ENCODE measurements at places on chromosomes 12 and 14.

DNA sequence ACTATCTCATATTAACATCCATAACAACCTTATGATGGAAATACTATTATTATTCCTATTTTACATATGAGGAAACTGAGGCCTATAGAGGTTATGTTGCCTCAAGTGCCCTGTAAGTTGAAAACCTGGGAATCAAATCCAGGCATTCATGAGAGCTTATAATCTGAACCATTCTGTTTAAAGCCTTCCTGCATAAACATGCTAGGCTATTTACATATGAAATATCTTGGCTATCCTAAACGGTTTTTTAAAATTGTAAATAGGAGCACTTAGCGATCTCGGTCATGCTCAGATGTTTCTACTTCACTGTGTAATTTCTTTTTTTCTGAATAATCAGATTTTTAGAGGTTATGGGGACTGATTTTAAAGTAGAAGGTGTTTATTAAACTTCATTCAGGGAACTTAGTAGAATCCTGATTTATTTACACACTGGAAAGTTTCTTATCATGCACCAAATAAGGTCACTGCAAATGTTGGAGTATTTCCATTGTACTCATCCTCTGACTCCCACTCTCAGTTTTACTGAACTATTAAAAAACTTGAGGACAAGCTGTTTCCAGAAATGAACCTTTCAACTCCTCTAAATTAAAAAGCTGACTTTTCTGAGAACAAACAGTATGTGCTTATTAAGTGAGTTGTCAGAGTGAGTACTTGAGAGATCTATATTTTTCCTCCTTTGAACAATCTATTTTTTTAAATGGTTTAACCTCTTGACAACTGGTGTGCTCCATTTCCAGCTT, 141.7 kb downstream of the PIK3C2G start:
- no peak for DNase-seq

DNA sequence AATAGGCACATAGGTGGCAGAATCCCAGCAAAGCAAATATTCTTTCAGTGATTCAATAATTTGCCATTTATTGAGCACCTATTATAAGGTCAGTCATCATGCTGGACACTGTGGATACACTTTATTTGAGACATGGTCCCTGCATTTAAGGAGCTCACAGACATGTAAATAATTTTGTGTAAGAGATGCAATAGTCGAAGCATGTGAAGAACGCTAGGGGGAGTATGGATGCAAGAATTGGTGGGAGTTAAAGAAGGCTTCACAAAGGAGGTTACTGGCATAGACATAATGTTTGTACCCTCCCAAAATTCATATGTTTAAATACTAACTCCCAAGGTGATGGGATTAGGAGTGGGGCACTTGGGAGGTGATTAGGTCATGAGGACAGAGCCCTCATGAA, 260.6 kb upstream of the GARIN6 start:
- no peak for DNase-seq

DNA sequence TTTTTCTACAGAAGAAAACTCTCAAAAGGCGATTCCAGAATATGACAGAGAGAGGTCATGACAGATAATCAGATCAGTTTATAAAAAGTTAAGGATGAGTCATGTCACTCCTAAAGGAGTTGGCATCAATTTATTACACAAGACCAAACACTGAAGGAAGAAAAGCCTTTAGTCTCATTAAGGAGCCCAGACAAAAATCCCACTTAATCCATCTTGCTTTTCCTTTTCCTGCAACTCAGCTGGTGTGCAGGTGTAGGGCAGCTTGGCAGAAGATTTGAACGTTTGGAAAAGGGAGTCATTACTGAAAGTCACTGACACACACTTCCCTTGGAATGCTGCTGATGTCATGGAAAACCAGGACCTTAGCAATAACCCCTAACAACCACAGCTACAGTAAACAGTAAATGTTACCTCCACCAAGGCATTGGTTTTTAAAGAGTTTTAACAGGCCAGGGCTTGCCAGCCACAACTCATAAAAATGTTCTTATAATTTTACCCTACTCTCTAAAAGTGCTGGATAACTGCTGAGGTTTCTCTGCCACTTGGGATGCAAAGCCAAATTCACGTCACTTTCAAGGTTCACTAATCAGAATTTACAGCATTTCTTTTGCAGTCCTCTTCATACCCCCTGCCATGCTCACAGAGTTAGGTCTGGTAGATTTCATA, 320.6 kb downstream of the RAD51B start:
- peak; percentile 89 for DNase-seq

- DNase-seq: no peak
These were observed 17.2 kb upstream of the LRRK2 start for GRCh38 chr12:40207551-40207950.

- no peak for DNase-seq
These were observed 186.7 kb downstream of the PLCZ1 start for GRCh38 chr12:18551106-18551505.

DNA sequence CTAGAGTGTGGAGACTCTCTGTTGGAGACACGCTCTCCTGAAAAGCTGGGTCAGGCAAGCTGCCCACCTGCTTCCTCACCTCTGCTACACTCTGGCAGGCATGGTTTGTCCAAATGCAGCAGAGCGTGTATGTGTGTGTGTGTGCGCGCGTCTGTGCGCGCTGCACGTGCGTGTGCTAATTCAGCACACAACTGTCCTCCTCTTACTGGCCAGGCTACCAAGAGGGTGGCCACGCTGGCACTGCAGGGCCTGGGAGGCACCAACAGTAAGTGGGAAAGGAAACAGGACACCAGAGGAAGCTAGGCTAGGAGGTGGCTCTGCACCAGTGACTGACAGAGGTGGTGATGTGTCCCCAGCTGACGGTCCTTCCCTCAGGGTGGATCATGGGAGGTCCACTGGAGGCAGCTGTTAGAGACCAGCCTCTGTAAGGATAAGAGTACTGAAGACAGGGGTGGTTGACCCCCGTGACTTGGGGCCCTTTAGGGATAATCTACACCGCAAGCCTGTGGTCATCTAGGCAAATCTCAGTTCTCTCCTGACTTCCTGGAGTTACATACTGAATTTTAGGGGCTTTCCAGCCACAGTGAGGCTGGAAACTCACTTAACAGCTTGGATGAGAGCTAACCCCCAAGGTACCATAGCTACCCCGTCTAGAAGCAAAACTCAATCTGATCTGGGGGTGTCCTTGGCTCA, 15.6 kb upstream of the TFCP2 start:
- DNase-seq: no peak

DNA sequence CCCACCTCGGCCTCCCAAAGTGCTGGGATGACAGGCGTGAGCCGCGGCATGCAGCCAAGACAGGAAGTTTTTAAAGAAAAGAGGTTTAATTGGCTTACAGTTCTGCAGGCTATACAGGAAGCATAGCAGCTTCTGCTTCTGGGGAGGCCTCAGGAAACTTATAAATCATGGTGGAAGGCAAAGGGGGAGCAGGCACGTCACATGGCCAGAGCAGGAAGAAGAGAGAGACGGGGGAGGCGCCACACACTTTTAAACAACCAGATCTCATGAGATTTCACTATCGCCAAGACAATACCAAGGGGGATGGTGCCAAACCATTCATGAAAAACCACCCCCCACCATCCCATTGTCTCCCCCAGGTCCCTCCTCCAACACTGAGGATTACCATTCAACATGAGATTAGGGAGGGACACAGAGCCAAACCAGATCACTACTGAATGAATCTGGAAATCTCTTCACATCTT, 14.1 kb downstream of the CCDC63 start:
- no peak for DNase-seq

DNA sequence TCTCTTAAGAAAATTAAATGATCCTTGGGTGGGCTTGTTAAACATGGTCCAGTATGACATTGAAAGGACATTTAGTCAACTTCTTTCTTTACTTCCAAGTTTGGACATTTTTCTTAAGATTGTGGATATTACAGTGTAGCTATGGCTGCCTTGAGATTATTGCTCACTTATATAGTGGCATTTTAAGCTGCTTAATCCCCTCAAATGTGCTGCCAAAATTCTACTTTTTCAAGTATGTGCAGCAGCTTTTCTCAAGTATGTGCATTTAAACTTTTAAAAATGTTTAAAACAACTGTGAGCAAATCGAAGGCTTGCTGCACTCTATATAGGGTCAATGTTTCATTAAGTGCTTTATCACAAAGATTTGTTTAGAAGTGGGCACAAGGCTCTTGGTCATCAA, 7.4 kb downstream of the TXNRD1 start:
- DNase-seq: no peak

DNA sequence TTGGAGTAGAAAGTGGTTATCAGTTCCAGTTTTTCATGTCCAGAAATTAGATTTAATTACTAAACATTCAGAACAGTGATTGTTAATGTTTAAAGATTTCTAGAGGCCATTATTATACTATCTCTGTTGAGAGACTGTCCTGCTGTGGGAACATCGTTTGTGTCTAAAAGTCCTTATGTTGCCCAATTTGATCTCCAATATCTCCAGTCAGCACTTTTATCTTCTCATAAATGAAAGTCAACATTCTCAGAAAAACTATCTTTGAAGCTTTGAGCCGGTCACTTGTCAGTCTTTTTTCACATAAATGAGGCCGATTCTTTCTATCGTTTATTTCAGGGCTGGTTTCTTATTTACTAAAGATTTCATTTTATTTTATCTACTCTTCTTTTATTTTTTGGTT, 90.8 kb upstream of the NPAS3 start:
- no peak for DNase-seq

DNA sequence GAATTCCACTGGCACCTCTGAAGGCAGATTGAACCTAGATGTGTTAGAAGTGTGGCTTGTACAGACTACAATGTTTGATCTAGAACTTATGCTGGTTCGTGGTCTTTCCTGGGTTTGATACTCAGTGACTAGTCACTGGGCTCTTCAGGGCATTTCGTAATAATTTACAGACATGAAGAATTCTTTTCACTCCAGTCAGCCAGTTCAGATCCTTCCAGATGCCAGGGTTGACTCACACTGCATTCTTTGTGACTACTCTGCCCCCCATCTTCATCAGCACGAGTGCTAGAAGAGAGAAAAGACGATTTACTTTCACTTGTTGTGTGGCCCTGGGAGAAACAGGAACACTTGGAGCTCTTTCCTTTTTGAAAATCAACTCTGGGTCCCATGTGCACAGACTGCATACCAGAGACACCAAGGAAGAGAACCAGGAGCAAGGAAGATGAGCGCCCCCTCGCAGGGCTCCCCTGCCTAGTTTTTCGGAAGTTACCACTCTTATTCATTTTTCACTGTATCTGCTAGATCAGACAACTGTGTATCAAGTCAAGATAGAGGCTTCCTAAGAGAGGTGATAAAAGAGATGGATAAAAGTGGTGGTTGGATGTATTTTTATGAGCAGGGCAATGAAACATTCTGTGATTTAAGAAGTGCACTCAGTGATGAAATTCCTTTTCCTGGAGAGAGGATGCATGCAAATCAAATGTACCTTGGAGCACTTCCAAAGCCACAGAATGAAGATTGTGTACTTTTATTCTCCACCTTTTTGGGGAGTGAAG, 33.5 kb upstream of the EVL start:
- DNase-seq: peak; percentile 80

GRCh38 chr14:78278464-78279250, 108.5 kb downstream of the NRXN3 start:
- DNase-seq: no peak

- no peak for DNase-seq
These were observed 218.5 kb downstream of the SLC6A15 start for GRCh38 chr12:84694116-84694515.

DNA sequence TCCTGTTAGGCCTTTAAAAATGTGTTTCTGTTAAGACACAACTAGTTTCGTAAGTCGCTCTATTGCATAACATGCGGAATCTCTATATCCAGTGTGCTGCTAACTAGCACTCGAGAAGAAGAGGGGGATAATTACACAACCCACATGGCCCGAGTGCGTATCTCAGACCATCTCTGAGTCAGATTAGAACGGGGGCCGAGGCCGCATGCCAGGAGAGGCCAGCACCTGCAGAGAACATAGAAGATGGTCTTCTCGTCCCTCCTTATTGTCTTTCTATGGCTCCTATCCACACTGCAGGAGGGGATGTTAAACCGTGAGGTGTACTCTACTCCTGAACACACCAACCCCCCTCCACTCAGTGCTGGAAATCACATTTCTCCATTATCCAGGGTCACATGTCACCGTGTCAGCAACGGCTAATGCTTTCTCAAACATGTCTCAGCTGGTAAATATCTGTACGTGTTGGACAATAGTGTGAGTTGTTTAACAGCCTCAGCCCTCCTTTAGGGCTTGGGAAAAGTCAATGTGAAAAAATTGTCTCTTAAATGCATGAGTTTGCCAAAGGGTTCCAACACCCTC, 56.3 kb downstream of the CCDC88C start:
- DNase-seq: no peak

DNA sequence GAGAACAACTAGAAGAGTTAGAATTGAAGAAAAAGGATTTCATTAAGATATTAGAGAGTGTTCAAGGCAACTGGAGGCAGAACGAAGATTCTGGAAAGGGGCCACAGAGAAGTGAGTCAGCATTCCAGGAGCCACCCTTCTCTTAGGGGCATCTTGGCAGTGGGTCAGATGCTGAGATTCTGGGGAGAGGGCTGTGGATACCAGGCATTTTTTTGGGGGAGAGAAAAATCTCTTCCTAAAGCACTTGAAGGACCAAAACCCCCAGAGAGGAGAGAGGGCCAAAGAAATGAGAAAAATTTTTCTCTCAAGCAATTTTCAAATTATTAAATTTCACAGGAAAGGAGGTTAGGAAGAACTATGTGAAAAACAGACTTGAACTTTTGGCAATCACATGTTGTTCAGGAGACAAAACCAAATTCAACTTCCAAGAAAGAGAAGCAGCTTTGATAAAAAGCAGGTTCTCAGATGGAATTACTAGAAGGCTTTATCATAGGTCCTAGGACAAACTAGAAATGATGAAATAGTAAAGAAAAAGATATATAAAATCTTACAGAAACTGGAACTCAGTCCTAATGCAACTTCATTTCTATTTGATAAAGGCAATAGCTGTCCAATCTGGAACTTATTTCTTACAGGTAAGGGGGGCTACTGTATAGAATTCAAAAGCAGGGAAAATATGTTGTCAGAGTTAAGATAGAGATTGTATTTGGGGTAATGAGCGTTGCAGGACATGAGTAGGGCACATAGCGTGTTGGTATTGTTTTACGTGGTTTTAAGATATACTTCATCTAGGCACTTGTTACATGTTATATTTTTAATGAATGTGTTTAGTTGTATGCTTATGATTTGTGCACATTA, 1.1 kb upstream of the CLEC2D start:
- no peak for DNase-seq

GRCh38 chr12:10567813-10568212, 45.6 kb downstream of the MAGOHB start:
- DNase-seq: no peak

GRCh38 chr12:64296301-64296700, 74.2 kb upstream of the KICS2 start:
- no peak for DNase-seq

DNA sequence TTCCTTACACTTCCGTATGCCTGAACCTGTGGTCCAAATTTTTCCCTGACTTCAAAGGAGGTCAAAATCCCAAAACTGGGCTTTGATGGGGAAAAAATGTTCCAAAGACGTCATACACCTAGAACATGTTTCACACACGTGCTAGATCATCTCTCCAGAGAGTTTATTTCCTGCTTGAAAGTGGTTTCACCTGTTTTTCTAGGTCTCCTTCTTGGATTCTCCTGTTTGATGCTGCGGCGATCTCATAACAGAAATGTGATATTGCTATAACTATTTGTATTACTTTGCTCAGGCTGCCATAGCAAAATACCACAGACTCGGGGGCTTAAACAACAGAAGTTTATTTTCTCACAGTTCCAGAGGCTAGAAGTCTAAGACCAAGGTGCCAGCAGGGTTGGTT, 19.7 kb upstream of the TMCC3 start:
- DNase-seq: no peak
